ENCODE measurements at places on chromosomes 6 and 20.

DNA sequence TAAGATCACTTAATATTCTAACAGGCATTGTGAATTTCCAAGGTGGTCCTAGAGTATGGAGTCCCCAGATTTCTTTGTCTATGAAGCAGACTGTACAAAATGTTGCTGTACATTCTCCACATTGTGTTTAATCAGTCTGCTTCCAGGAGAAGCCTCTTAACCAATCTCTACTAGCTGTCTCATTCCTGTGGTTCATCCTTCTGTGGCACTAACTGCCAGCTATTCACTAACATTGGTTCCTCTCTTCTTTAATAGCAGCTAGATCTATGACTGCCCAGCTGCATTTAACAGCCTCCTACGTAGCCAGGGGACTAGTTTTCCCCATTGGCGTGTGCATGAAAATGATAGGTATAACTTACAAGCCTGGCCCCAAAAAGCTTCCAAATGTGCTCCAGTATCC lies 395.4 kb downstream of the SAMD5 start:
- DNase-seq = no peak

GRCh38 chr6:157049133-157049532 lies 272.0 kb downstream of the ARID1B start:
- DNase-seq = no peak

- DNase-seq = no peak
Measured at GRCh38 chr6:96465321-96465903, 56.2 kb upstream of the UFL1 start.

GRCh38 chr6:131736003-131736596 lies 25.3 kb upstream of the CTAGE9 start:
- DNase-seq = no peak

- no peak for DNase-seq
Measured at GRCh38 chr6:56259234-56260077, 12.1 kb upstream of the COL21A1 start.

DNA sequence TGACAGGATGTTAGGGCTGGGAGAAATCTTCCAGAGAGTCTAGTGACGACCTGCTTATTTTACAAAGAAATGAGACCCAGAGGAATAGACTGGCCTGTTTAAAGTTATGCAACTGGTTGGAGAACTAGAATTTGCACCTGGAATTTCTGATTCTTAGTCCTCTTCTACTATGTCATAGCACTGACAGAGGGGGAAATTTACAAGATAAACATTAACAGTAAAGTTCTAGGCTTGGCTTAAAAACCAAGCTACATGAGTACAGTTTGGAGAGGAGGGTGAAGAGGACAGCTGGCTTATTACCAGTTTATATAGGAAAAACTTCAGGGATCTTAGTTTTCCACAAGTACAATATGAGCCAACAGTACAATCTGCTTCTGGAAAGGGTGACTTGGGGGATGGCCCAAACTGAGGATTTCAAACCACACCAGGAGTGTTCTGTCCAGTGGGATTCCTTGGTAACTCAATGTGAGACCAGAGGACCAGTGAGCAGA lies 269.6 kb downstream of the CD109 start:
- DNase-seq = no peak
